HT1080 (cell line): ENCODE measurements at places on chromosomes 1 and 21.

DNA sequence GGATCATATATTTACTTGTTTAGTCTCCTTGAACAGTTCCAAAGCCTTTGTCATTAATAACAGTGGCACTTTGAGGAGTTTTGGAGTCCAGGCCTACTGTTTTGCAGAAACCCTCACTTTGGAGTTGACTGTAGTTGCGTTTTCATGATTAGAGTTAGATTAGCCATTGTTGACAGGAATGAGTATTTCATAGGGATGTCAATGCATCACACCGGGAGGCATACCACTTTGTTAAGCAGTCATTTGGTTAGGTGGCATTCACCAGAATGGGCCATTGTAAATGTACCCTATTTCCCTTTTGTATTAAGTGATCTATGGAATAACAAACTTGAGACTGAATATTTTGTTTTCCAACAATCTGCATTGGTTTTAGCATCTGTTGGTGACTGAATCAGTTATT is 11.8 kb downstream of the MRPS6 start:
- DNase-seq = no peak

- no peak for DNase-seq
Measured at GRCh38 chr1:24154215-24154614, 11.3 kb upstream of the IL22RA1 start.

DNA sequence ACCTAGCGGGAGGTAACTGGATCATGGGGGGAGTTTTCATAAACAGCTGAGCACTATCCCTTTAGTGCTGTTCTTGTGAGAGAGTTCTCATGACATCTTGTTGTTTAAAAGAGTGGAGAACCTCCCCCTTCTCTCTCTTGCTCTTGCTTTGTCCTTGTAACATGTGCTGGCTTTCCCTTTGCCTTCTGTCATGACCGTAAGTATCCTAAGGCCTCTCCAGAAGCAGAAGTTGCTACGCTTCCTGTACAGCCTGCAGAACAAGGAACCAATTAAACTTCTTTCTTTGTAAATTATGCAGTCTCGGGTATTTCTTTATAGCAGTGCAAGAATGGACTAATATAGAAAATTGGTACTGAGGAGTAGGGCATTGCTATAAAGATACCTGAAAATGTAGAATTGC is 515.6 kb downstream of the NEGR1 start:
- no peak for DNase-seq

GRCh38 chr1:199460933-199461332 is 566.6 kb upstream of the NR5A2 start:
- DNase-seq = no peak

GRCh38 chr1:241782396-241782795 is 65.6 kb upstream of the EXO1 start:
- no peak for DNase-seq

GRCh38 chr1:67888216-67889106 is 55.2 kb upstream of the GNG12 start:
- peak; percentile 42 for DNase-seq

- no peak for DNase-seq
Measured at GRCh38 chr1:236705771-236706170, 19.5 kb downstream of the ACTN2 start.

GRCh38 chr21:26457817-26458216 is 115.3 kb downstream of the CYYR1 start:
- no peak for DNase-seq

DNA sequence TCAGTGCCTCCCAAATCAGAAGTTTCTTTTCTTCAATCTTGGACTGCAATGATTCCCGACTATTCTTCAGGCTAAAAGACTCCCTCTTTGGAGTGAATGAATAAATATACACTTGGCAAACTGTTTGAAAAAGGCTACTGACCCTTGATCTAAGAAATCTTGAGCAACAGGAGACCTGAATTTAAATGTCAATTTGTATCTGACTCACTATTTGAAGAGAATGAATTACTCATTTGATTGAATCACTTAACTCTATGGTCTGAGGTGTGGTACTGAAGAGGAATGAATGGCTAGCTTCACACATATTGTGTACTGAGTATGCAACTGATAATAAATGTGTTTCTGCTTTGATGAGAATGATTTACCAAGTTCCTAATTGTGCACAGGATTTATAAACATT is 4.6 kb upstream of the SMG7 start:
- peak; percentile 78 for DNase-seq

- DNase-seq = no peak
Measured at GRCh38 chr1:61080413-61081143, 1.8 kb upstream of the NFIA start.
